ENCODE measurements at places on chromosomes 6 and 20. TPM values are rescaled to one million over a fixed set of nuclear protein-coding genes. Genes with fewer than 3 reads are reported as not detected.

Gene PAK5
- not detected for total RNA-seq

Gene CNBD2
- 10.6 TPM for total RNA-seq

Gene WFDC5
- total RNA-seq = not detected

Gene CST1
- not detected for total RNA-seq

Gene DPPA5
- not detected for total RNA-seq

Gene VSTM2L
- total RNA-seq = not detected

Gene BTN1A1
- not detected for total RNA-seq

Gene GLP1R
- not detected for total RNA-seq

Gene SIGLEC1
- not detected for total RNA-seq

Gene CST4
- total RNA-seq = not detected

Gene TPX2
- total RNA-seq = 0.16 TPM

Gene ATP9A
- 0.05 TPM for total RNA-seq

Gene CCM2L
- not detected for total RNA-seq

Gene LAMA2
- 0.02 TPM for total RNA-seq

Gene KCNK5
- not detected for total RNA-seq

Gene CUL7
- 14.2 TPM for total RNA-seq

Gene AGER
- 38.0 TPM for total RNA-seq

Gene CTCFL
- not detected for total RNA-seq

Gene NNAT
- total RNA-seq = not detected

Gene PPP1R11
- 49.4 TPM for total RNA-seq

Gene C20orf141
- total RNA-seq = not detected

Gene MAP7
- total RNA-seq = 0.32 TPM

Gene WFDC10B
- total RNA-seq = not detected

Gene PTCHD4
- not detected for total RNA-seq

Gene C6orf15
- total RNA-seq = not detected

Gene OTOR
- total RNA-seq = not detected

Gene GSTA3
- total RNA-seq = not detected

Gene SERPINB6
- 19.8 TPM for total RNA-seq

Gene SYCP2L
- total RNA-seq = not detected

Gene CALHM4
- not detected for total RNA-seq

Gene NR2E1
- total RNA-seq = not detected

Gene HLA-DPB1
- 308 TPM for total RNA-seq

Gene OVOL2
- not detected for total RNA-seq

Gene PDE10A
- total RNA-seq = not detected

Gene STX7
- total RNA-seq = 43.3 TPM

Gene CLVS2
- total RNA-seq = not detected

Gene C20orf202
- total RNA-seq = not detected

Gene PRR18
- not detected for total RNA-seq

Gene PBOV1
- not detected for total RNA-seq

Gene SLC22A1
- total RNA-seq = 1.2 TPM

Gene LRRC73
- total RNA-seq = 0.13 TPM

Gene ELOVL5
- 66.6 TPM for total RNA-seq

Gene LHFPL5
- not detected for total RNA-seq

Gene TOX2
- total RNA-seq = 0.22 TPM

Gene BTNL2
- total RNA-seq = not detected

Gene VWA7
- total RNA-seq = 0.76 TPM

Gene NT5E
- total RNA-seq = 2.7 TPM

Gene FRK
- total RNA-seq = not detected

Gene PLAGL1
- total RNA-seq = 4.5 TPM

Gene PMEPA1
- 8.7 TPM for total RNA-seq

Gene MYLK4
- total RNA-seq = 0.24 TPM

Gene ADAM33
- not detected for total RNA-seq

Gene GCLC
- 27.6 TPM for total RNA-seq

Gene GNAS-AS1
- 1.7 TPM for total RNA-seq

Gene FOXS1
- total RNA-seq = not detected

Measured in naive thymus-derived CD4-positive, alpha-beta T cell (primary cell).